ENCODE measurements at places on chromosomes 12 and 14.

GRCh38 chr12:41264281-41264680 is 76.2 kb downstream of the PDZRN4 start:
- DNase-seq: no peak

GRCh38 chr12:31590642-31591379 is at the start of gene DENND5B:
DENND5B (minus strand) TSS chr12:31591136; CDS start chr12:31590832, 304 bp downstream.
- peak; percentile 79 for DNase-seq

DNA sequence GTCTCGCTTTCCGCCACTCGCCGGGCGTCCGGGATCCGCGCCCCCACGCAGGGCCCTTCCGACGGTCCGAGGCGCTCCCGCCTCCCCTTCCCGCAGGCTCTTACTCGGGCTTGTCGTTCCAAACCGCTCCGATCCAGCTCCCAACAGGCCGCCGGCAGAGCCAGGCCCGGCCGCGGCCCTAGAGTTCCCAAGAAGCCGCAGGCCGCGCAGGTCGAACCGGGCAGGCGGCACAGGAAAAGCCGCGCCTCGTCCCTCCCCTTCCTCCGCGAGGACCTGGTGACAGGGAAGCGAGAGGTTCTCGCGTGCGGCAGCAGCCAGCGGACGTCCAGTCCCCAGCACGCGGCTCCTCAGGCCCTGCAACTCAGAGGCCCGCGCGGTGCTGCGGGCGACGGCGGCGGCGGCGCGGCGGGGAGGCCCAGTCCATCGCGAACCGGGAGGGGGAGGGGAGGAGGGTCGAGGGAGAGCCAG is 272 bp downstream of the HECTD1 start:
- DNase-seq: no peak

DNA sequence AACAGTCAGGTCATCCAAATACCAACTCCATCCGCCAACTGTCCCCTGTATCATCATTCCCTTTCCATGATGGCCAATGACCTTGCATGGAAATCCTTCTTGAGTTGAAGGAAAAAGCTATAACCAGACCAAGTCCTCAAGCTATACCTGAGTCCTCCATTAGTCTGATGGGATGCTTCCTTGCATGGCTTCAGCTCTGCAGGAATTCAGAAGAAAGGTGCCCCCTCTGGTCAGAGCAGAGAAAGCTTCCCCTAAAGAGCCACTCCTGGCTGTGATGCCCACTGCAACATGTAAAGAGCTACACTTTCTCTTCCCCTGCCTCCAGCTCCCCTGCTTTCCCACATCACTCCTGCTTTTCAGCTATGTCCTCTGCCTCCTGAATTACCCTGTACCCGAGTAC is 43.1 kb upstream of the FKBP4 start:
- DNase-seq: no peak

DNA sequence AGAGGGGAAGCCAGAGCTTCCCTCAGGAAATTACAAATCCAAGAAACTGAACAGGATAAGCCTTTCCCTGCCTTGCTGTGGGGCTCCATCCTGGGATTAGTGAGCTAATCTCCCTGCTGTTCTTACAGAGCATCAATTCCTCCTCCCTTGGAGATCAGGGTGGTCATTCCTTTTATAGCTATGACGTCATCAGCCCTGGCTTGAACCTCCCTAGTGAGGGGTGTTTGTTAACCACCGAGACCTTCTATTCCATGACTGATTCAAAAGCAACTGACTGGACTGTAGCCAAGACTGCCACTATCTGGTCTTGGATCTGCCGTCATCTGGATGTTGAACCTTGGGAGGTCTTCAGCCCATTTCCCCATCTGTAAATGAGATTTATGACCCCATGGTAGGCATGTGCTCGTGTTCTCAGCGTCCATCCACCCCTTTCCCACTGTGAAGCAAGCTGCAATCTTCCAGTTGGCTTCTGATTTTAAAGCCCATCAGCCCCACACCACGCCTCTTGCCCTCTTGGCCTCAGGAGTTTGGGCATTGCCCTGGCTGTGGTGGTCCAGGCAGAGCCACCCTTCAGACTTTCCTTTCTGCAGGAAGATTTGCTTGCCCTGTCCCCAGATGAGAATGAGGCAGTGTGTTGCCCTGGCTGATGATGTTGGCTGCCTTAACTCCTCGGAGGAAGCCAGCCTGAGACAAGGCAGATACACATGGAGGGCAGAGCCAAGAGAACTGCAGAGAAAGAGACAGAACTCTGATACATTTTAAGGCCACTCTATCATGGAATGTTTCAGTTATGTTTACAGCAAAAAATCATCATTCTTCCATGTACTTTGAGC is 59.6 kb upstream of the ACTN1 start:
- peak; percentile 69 for DNase-seq

- DNase-seq: no peak
Measured at GRCh38 chr12:40002178-40003169, 103.4 kb downstream of the SLC2A13 start.

GRCh38 chr12:40106655-40107054 is 774 bp upstream of the SLC2A13 start:
- no peak for DNase-seq

- DNase-seq: no peak
Measured at GRCh38 chr12:80188576-80188975, 89.2 kb downstream of the OTOGL start.

DNA sequence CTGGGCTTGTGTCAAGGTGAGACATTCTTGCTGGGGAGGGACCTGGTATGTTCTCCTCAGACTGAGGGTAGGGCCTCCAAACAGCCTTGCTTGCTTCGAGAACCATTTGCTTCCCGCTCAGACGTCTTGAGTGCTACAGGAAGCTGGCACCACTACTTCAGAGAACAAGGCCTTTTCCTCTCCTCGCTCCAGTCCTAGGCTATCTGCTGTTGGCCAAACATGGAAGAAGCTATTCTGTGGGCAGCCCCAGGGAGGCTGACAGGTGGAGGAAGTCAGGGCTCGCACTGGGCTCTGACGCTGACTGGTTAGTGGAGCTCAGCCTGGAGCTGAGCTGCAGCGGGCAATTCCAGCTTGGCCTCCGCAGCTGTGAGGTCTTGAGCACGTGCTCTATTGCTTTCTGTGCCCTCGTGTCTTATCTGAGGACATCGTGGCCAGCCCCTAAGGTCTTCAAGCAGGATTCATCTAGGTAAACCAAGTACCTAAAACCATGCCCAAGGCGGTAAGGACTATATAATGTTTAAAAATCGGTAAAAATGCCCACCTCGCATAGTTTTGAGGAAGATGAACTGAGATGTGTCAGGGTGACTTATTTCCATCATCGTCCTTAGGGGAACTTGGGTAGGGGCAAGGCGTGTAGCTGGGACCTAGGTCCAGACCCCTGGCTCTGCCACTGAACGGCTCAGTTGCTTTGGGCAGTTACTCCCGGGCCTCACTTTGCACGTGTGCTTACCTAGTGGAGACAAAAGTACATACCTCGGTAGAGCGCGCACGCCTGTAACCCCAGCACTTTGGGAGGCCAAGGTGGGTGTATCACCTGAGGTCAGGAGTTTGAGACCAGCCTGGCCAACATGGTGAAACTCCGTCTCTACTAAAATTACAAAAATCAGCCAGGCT is 4.3 kb downstream of the GAPDH start:
- peak; percentile 63 for DNase-seq

- DNase-seq: no peak
Measured at GRCh38 chr12:79532907-79533288, 157.9 kb downstream of the PAWR start.

- no peak for DNase-seq
Measured at GRCh38 chr12:108973629-108974152, 47.2 kb downstream of the SVOP start.

DNA sequence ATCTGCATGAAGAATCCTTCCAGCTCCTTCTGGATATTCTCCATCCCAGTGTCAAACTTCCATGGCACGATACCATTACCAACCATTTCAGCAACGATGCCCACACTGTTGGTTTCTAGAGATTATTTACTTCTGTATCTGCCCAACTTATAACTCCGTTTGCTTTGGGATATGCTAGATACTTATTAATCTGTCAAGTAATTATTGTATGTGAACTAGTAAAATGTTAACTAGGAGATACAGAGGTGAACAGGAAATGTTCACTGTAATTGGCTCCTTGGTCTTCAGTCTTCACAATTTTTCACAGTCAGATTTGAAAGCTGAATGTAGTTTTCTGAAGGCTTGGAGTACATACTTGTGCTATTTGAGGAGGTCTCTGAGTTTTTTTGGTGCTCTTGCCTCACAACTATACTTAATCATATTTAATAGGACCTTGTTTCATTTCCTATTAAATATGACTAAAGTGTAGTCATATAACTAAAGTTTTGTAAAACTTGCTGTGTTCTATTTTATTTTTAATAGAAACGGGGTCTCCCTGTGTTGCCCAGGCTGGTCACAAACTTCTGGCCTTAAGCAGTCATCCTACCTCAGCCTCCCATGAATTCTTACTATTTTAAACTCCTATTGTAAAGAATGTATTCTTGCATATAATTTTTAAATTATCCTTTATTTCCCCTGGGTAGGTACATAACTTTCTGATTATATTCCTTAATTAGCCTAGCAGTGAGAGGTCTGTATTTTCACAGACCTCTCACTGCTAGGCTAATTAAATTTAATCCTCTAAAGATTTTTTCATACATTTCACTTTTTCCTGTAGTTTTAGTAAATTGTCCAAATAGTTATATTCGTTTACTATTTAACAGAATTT is 79.7 kb downstream of the FGD4 start:
- no peak for DNase-seq

DNA sequence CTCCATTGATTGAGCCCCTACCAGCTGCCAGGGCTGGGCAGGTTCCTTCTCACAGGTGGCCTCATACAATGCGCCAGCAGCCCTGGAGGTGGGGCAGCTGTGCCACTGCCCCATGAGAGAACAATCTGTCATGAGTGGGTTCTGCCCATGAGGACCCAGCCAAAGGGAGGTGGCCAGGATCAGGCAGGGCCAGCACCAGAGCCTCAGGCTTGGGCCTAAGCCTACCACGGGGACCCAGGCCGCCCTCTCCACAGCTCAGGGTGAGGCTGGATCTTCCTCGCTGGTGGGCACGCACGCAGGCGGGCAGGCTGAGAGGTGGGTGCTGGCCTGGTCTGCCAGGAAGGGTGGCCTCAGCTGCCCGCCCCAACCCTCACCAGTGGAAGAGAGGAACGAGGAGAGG is 110.7 kb downstream of the KIF26A start:
- no peak for DNase-seq

- no peak for DNase-seq
Measured at GRCh38 chr14:94405486-94405885, 17.1 kb upstream of the SERPINA1 start.

GRCh38 chr12:93578221-93578620 is 5.7 kb downstream of the SOCS2 start:
- DNase-seq: no peak

DNA sequence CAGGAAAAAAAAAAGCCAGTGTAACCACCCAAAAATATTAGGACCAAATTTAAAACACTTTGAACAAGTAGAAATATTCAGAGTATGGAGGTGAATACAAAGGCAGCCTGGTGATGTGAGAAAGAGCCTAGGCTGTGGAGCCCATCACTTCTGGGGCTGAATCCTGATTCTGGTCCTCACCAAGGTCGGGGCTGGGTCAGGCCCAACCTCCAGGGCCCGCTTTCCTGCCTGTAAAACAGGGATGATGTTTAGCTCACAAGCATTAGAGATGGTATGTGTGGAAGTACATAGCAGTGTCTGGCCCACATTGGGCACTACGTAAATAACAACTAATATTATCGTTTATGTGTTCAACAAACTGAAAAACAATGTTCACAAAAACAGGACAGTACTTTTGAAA is 7.8 kb upstream of the CAMKK2 start:
- DNase-seq: no peak

GRCh38 chr12:3091038-3091319 is 13.8 kb downstream of the TSPAN9 start:
- DNase-seq: no peak
